ENCODE measurements at places on chromosomes 1 and 21. TPM values are rescaled to one million over a fixed set of nuclear protein-coding genes. Genes with fewer than 3 reads are reported as not detected.

Gene WLS
- 35.5 TPM for total RNA-seq

Gene ALX3
- total RNA-seq: not detected

Gene PRPF38A
- 9.6 TPM for total RNA-seq

Gene OR10Z1
- total RNA-seq: not detected

Gene TNN
- not detected for total RNA-seq

Gene CNIH3
- total RNA-seq: 0.68 TPM

Gene SAMSN1
- total RNA-seq: not detected

Gene PIGM
- 3.8 TPM for total RNA-seq

Gene SYDE2
- 7.9 TPM for total RNA-seq

Gene LEPROT
- 37.6 TPM for total RNA-seq

Gene TTC22
- 6.8 TPM for total RNA-seq

Gene AK5
- not detected for total RNA-seq

Gene ZNF670
- 6.2 TPM for total RNA-seq

Gene HYI
- 13.6 TPM for total RNA-seq

Gene FAM177B
- not detected for total RNA-seq

Gene ITLN2
- 0.21 TPM for total RNA-seq

Gene GNAI3
- 17.9 TPM for total RNA-seq

Gene GPR157
- 48.9 TPM for total RNA-seq

Gene MAEL
- not detected for total RNA-seq

Gene ATP13A2
- 45.1 TPM for total RNA-seq

Gene MIXL1
- total RNA-seq: not detected

Gene NUP210L
- total RNA-seq: under 0.01 TPM

Data from nasal cavity respiratory epithelium epithelial cell of viscerocranial mucosa (primary cell).